ENCODE measurements at places on chromosomes 6 and 20. TPM values are rescaled to one million over a fixed set of nuclear protein-coding genes. Genes with fewer than 3 reads are reported as not detected.

GRCh38 chr20:23528867-23529431 lies 38.0 kb downstream of the CST8 start:
- no peak for DNase-seq

- no peak for DNase-seq
Measured at GRCh38 chr20:54011346-54011745, 59.0 kb downstream of the BCAS1 start.

- no peak for DNase-seq
Measured at GRCh38 chr20:14559612-14560011, 222.2 kb upstream of the FLRT3 start.

NT5E gene
- 7.4 TPM for total RNA-seq

GRCh38 chr20:58596244-58596643 lies 54.8 kb upstream of the STX16 start:
- DNase-seq, result no peak

MRPL18 gene
- total RNA-seq, result 57.4 TPM

SLC22A3 gene
- total RNA-seq, result 10.4 TPM

DNA sequence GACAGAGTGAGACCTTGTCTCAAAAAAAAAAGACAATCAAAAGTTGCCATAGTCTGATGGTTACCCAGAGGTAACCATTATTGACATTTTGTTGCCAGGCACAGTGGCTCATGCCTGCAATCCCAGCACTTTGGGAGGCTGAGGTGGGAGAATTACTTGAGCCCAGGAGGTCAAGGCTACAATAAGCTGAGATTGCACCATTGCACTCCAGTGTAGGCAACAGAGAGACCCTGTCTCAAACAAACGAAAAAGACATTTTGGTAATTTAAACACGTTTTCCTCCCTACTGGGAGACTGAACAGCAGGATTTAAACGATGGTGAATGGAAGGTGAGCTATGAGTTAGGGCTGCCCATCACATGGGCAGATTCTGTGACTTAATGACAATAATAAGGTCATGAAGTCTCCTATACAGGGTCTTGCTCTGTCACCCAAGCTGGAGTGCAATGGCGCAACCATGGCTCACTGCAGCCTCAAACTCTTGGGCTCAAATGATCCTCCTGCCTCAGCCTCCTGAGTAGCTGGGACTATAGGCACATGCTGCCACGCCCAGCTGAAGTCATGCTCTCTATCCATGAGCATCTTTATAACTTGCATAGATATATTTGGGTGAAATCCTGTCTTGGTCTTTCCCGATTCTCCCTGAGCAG lies 4.2 kb upstream of the ASXL1 start:
- no peak for DNase-seq

GRCh38 chr20:57082357-57082945 lies 184.0 kb downstream of the BMP7 start:
- no peak for DNase-seq

GRCh38 chr20:50309280-50309763 lies 118.7 kb downstream of the CEBPB start:
- no peak for DNase-seq
